ENCODE measurements at places on chromosomes 12 and 14. TPM values are rescaled to one million over a fixed set of nuclear protein-coding genes. Genes with fewer than 3 reads are reported as not detected.

AMN1 gene
- total RNA-seq: 16.7 TPM

NPAS3 gene
- 0.71 TPM for total RNA-seq

SLC25A47 gene
- not detected for total RNA-seq

BATF gene
- total RNA-seq: not detected

KLRC3 gene
- not detected for total RNA-seq

C12orf42 gene
- not detected for total RNA-seq
